ENCODE measurements at places on chromosomes 6 and 20.

GRCh38 chr6:52998603-52999002 lies 3.5 kb upstream of the GSTA4 start:
- DNase-seq, result no peak

DNA sequence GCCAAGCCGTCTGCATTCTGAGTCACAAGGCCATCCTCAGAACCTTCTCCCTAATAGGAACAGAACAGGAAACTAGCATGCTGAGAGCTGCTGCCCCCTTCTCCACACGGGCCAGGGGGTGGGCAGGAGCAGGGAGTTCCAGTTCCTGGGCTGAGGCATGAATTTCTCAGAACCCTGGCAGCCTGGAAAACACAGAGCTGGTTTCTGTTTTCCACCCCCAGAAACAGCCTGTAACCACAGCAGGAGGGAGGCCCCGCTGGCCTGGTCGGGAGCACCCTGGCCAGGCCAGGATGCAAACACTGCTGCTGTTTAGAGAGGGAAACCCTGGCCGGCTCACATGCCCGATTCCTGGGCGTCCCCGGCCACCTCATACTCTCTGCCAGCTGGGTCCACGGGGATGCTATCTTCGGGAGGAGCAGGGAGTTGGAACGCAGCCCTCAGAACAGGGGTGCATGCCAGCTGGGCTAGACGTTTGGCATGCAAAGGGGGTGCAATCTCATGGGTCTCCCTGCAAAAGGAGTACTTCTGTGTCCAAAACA lies 130.1 kb downstream of the NFATC2 start:
- DNase-seq, result peak; percentile 53

DNA sequence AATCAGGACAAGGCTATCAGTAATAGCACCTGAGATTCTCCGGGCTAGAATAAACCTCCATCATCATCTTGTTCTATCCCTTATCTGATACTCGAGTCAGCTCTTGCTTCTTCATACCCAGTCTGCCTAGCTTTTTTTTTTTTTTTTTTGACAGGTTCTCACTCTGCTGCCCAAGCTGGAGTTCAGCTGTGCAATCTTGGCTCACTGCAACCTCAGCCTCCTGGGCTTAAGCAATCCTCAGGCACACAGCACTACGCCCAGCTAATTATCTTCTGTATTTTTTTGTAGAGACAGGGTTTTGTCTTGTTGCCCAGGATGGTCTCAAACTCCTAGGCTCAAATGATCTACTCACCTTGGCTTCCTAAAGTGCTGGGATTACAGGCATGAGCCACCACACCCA lies 19.5 kb downstream of the SRSF6 start:
- DNase-seq, result no peak

GRCh38 chr6:166739117-166739975 lies 112.3 kb upstream of the RPS6KA2 start:
- DNase-seq, result no peak

- no peak for DNase-seq
Measured at GRCh38 chr6:17904491-17905120, 82.8 kb downstream of the KIF13A start.

DNA sequence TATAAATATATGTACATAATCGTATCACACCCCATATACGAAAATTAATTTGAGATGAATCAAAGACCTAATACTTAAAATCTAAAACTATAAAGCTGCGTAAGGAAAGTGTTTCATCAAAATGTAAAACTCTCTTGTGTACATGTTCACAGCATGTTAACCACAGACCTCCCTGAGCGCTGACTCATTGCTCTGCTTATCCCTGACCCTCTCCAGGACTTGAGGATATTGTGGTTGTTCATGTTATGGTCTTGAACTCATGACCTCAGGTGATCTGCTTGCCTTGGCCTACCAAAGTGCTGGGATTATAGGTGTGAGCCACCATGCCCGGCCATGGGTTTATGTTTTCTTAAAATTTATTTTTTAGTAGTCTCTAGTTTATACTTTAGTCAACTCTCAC lies 14.2 kb downstream of the FAM83B start:
- peak; percentile 36 for DNase-seq

DNA sequence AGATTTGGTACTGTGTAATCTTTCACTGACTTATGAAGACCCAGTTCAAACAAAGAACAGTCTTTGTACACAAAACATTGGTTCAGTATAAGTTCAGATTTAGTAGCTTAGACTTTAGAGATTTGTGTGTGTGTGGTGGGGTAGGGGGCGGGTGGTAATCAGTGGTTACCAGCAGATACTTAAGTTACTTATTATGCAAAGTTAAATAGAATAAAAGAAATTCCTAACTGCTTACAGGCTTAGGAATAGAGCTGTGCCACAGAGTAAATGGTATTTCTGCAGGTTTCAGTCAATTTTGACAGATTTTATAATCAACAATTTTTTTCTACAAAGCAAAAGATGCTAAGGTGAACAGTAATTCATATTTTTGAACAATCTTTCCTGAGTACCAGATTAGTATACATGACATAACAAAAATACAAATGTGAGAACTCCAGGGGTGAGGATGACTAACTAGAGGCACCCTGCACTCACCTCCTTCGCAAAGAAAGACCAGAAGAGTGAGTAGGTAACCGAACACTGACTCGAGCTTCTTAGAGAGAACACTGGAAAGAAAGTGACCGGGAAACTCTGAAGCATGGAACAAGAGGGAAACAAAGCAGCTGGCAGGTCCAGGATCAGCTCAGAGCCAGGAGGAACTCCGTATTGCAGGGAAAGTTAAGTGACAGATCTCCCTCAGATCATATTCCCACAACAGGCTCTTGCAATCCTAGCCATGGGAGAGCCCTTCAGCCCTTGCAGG lies 560.6 kb downstream of the COL12A1 start:
- DNase-seq, result no peak

DNA sequence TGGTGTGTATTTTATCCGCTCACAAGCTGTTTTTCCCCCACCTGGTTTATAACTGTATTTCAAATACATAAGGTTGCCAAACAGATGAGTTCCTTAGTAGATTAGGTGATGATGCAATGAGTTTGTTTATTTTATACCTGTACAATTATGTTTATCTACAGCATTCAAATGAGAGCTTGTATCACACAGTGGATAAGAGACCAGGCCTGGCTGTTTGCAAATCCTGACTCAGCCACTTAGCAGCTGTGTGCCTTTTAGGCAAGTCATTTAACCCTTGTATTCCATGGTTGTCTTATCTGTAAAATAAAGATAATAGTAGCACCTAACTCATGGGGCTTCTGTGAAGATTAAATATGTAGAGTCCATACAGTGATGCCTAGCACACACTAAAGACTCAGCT lies 143.7 kb downstream of the MOXD1 start:
- DNase-seq, result peak; percentile 25

DNA sequence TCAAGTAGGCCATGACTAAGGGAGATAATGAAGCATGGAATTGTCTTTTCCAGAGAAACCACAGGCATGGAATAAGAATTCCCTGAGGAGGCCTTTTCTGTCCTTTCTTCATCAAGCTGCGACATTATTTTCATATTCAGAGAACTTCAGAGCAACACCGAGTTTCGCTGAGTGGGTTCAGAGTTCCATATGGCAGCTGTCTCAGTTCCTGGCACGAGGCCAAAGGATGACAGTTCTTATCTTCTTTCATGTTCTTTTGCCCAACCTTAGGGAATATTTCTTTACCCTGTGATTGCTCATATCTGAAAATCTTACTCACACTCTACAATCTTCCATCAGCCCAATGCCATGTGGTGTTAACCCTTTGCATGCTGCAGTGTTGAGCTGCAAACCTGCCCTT lies 135.3 kb upstream of the BMP2 start:
- peak; percentile 43 for DNase-seq

GRCh38 chr20:23119456-23120216 lies 33.5 kb upstream of the CD93 start:
- DNase-seq, result no peak

DNA sequence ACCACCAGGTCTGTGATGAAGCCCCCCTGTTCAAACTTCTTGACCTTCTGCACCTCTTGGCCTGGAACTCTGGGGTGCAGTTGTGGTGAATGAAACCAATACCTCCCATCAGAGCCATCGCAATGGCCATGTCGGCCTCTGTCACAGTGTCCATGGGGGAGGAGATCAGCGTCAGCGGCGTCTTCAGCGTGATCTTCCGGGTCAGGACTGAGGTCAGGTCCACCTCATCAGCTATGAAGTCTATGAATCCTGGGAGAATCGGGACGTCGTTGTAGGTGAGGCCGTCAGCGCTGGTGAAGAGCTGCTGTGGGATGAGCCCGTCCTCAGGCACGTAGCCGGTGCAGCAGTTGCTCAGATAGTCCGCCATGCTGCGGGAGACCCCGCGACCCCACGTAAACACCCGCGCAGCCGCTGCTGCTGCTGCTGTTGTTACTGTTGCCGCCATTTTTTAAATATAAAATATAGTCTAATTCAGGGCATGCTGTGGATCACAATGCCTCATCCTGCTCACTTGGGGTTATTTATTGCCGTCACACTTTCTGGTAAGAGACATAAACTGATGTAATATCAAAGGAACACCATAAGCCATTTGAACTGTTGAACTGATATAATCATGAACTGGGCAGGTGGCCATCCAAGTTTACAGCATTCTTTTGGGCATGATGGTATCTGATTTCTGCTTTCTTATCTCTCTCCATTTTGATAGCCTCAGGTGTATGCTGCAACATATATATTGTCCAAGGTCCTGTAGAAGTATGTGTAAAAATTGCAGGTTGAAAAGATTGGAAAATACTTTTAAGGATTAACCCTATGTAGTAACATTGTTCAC lies 18.7 kb upstream of the RNF144B start:
- no peak for DNase-seq

GRCh38 chr6:151284548-151285017 lies 44.8 kb downstream of the AKAP12 start:
- DNase-seq, result no peak

DNA sequence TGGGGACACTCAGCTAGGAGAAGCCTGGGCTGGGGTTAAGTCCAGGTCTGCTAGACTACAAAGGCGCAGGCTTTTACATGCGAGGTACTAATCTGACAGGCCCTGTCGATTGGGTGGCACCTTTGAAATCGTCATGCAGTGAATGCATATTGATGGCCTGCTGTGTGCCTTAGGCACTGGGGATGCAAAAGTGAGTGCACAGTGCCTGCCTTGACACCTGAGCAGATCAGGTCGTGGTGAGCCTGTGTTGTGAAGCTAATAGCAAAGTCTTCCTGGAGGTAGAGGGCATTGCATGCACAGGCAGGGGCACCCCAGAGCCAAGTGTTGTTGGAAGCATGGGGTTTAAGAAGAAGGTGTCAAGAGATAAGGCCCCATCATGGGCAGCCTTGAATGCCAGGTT lies 16.9 kb downstream of the LRRC1 start:
- DNase-seq, result no peak

- DNase-seq, result peak; percentile 96
Measured at GRCh38 chr6:41697861-41698781, 37.3 kb downstream of the TFEB start.

DNA sequence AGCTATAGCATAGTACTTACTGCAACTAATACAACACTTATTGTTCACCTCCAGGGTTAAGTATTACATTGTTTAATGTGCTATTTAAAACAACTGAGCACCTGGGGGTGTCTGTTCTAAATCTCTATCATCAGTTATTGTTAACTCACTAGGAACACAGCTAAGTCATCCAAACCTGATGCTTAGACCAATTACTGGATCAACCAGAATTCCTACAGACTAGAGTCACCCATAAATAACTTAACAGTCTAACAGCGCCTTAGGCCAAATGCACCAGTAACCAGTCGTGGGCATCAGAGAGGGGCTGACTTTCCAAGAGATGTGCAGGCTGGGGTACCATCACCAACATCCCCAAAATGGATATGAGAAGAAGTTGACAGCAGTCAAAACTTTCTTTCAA lies 110.7 kb downstream of the ADTRP start:
- no peak for DNase-seq
